Suppressor macrophage (primary cell): ENCODE measurements at places on chromosomes 5 and 9.

GRCh38 chr5:172773481-172774469, 2.8 kb upstream of the DUSP1 start:
- DNase-seq, result peak; percentile 90

GRCh38 chr9:13718539-13718938, 439.0 kb upstream of the MPDZ start:
- DNase-seq, result no peak

GRCh38 chr5:155554500-155554899, 540.9 kb downstream of the KIF4B start:
- DNase-seq, result no peak

- DNase-seq, result no peak
Measured at GRCh38 chr9:87818308-87818707, 64.4 kb upstream of the SPATA31E1 start.

GRCh38 chr5:41281215-41281810, 68.0 kb upstream of the C6 start:
- DNase-seq, result no peak

DNA sequence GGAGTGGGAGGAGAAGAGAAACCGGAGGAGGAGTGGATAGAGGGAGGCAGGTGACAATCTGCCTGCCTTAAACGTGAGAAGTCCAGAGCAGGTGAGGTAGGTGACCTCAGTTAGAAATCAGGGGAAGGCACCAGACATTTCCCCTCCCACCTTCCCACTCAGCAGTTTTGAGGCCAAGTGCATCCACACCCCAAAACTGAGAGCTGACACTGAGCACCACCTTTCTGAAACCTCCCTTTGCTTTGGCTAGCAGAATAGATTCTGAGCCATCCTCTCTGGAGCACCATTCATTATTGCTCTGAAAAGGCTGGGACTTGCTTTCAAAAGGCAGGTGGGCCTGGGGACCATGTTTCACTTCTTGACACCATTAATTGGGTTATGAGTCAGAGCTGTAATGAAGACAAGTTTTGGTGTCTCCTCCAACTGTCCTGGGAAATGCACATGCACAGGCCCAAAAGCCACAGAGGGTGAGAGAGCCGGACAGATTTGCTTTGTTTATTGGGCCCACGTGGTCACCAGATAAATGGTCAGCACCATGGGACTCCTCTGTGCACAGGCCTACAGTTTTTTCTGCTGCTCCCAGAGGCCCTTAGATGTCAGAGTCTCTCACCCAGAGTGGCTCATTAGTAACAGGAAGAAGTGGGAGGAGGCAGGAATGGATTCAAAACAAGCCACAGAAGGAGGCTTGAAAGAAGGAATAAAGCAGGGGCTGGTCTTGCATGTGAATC, 314.7 kb downstream of the TLE1 start:
- DNase-seq, result peak; percentile 44

GRCh38 chr9:264231-264630, 49.6 kb downstream of the DOCK8 start:
- no peak for DNase-seq

DNA sequence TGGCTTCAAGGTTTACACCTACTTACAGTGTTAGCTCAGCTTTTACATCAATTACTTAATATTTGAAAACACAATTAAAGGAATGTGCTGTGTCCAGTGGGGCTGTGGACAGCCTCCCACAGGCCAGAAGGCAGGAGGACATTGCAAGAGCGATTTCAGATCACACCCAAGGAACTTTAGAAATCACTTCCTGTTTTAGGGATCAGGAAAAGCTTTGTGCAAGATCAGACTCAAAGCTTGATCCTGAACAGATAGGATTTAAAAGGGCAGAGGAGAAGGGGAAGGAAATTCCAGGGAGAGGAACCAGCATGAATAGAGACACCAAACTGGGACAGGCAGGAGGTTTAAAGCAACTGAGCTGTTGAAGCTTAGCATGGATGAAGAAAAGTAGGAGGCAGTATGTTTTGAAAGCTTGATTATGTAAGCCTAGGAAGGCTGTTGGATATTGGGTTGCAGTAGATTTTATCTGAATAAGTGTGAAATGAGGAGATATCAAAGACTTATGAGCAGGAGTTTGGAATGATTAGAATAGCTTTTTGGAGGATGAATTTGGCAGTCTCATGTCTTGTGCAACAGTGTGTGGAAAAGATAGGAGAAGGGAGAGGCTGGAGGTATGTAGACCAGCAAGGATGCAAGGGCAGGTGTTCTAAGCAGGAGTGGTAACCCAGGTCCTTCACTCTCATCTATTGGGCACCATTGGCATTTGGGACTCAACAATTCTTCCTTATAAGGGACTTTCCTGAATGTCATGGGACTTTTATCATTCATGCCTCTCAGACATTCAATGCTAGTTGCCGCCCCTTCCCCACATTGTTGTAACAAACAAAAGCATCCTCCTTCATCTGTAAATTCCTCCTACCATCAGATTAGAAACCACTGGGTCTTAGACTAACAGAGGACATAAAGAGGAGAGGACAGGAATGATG, 123.5 kb downstream of the TARS1 start:
- peak; percentile 2 for DNase-seq

DNA sequence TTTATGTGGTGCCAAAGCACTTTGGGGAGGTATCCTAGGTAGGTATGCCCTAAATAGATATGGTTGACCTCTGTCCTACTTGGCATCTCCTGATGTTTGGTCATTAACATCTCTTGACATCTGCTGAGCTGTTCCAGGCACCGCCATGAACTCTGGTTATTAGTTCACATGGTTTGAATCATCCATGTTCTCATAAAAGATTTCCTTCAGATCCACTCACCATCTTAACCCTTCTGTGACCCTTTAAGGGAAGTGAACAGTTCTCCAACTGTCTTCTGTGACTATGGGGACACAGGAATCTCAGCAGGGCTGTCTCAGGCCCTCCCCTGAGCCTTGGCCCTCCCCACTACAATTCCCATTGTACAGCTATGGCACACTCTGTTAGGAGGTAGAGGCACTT, 167.7 kb downstream of the CDH6 start:
- no peak for DNase-seq

DNA sequence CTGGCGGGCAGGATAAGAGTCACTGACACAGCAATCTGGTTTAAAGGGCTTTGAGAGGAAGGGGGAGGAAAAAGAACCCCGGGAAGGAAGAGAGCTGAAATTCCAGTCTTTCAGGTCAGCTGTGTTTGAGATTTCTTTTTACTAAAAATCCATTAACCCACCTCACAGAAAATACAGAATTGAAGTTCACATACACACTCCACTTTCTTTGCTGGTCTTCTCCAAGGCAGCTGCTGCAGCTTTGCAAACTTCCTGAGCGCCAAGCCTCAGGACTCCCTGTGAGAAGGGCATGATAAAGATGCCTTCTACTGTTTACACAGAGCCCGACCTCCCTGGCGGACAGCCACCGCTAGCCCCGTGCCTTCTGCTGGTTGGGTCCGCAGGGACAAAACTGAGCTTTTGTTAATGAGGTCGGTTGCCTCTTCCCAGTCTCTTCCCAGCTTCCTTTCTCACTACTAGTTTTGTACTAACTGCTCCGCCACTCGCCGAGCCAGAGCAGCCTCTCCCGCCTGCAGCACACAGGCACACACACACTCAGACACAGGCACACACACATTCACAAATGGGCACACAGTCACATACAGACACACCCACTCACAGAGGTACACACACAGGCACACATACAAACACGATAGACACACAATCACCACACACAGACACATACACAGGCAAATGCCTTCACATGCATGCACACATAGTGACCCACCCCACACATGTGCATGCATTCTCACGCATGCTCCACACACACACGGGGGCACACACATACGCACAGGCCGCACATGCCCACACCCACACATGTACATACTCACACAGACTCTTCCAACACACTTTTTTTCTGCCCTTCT, at the start of gene FREM1:
Gene FREM1, minus strand, starts transcription at position 468 of the 845 bp plus-strand sequence. CDS start 41,451 bp downstream, outside the sequence.
- no peak for DNase-seq

DNA sequence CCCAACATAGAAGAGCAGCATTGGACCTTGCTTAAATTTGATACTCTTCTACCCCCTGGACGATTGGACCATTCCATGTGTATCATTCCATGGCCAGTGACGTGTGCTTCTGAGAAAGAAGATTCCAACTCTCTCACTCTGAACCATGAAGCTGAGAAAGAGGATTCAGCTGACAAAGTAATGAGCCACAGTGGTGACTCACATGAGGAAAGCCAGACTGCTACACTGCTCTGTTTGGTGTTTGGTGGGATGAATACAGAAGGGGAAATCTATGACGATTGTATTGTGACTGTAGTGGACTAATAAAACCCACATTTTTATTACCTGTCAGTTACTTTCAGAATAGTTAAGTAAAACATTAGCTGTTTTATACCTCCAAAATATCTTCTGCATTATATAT, 7.5 kb downstream of the HSPA5 start:
- DNase-seq, result peak; percentile 33

DNA sequence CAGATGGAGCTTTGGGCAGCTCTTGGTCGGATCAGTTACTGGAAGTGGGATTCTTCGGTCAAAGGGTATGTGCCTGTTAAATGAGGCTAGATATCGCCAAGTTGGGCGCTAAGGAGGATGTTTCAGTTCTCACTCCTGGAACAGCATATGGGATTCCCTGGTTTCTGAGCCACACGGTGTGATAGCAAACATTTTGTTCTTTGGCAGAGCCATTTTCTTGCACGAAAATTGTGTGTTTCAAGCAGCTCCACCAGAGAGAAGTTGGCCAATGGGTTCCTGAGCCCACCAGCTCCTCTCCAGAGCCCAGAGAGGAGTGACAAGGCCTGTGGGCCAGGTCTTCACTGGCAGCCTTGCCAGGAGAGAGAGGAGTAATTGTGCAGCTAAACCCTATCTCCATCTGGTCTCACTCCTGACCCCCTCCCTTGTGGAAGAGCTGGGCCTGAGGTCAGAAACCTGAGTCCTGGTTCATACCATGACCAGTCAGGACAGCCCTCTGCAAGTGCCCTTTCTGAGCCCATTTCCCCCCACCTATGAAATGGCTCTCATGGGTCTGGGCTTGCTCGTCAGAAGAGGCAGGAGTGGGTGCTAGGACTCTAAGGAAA, 10.7 kb upstream of the SLC6A7 start:
- DNase-seq, result no peak

DNA sequence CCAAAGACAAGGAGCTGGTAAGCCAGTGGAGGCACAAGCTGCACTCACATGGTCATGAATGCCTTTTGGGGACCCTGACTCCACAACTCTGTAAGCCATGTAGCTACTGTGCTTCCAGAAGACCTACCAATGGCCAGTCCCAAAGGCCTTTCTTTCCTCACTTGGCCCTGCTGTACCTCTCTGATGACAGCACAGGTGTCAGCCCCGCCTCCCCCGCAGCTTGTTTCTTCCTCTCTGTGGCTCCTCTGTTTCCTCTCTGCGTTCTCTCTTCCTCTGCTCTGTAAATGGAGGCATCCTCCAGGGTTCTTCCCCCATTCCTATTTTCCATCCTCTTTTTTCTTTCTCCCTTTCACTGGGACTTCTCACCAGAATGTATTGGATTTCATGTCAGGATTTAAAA, 26.7 kb downstream of the SH3TC2 start:
- DNase-seq, result no peak

GRCh38 chr5:4295663-4296339, 700.2 kb downstream of the IRX1 start:
- no peak for DNase-seq

- DNase-seq, result no peak
Measured at GRCh38 chr5:133387091-133387490, 225.2 kb downstream of the FSTL4 start.

DNA sequence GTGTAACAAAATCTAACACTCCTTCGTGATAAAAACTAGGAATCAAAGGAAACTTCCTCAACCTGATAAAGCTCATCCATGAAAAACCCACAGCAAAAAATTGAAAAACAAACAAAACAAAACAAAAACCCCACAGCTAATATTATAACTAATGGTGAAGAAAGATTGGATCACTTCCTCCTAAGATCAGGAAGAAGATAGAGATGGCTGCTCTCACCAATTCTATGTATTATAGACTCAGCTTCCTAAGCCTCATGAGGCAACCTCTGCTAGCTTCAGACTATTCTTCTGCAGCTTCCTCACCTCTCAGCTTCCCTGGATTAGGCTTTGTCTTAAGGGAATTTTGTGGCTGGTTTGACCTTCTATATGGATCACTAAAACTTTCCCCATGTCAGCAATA, 40.1 kb downstream of the PHAX start:
- peak; percentile 28 for DNase-seq
